Esophagus muscularis mucosa (tissue), 4 donors: ENCODE measurements at places on chromosomes 1 and 21.

- no peak for DNase-seq
Observed at GRCh38 chr1:154502066-154502743, at the start of the genes SHE and TDRD10. Gene SHE (minus strand): TSS chr1:154502412. CDS start chr1:154502026, 386 bp downstream. Gene TDRD10 (plus strand): TSS chr1:154502219. CDS start chr1:154506904, 4,685 bp downstream.

DNA sequence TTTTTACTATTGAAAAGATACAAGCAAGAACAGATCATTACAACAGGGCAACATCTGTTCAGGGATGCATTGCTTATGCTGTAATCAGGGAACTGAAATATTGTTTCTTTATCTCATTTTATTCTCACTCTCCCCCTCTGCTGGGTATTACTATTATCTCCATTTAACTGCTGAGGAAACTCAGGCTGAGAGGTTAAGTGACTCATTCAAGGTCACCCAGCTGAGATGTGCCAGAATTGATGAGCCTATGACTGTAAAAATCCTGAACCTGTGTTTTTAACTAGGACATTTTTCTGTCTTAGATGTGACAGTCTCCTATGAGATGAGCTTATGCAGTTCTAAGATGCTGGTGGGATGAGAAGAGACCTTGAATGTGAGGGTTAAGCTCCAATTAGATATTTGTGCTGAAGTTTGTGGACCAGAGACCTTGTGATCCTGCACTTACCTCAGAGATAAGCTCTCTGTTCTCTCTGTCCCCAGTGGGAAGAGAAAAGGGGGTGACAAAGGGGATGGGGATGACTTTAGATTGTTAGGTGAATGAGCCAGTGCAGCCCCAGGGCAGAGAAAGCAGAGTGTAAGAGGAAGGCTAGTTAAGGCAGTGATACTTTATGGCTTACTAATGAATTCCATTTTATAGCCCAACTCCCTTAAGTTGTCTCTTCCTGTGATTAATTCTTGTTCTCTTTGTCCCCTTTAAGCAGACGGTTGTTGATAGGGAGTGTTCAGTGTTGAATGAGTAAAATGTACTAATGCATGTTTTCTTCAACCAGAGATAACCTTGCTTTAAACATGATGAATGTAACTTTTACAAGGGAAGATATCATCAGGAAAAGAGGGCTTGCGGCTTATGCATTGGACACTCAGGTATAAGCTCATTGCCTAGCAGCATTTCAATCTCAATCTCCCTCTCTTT is 111.4 kb downstream of the HLX start:
- no peak for DNase-seq

- no peak for DNase-seq
Observed at GRCh38 chr1:221164951-221165838, 286.0 kb downstream of the HLX start.

DNA sequence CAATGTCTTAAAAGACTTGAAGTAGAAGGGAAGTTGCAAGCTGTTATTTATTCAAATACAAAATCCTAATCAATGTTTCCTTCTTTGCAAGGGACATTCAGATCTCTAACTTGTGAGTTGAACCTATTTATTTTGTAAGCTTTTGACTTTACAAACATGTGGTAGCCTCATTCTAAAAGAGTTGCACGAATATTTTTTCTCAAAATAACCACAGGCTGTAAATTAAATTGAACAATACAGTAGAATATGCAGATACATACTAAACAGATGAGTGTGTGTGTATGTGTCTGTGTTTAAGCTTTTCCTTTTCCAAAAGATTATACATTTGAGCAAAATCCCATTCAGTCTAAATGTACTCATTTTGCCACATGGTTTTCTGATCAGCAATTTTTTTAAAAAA is 4.8 kb upstream of the DYNLT5 start:
- no peak for DNase-seq

GRCh38 chr1:234855851-234856250 is 245.9 kb upstream of the IRF2BP2 start:
- no peak for DNase-seq

GRCh38 chr1:68113966-68114365 is 63.5 kb upstream of the DIRAS3 start:
- peak; percentile 89 for DNase-seq

DNA sequence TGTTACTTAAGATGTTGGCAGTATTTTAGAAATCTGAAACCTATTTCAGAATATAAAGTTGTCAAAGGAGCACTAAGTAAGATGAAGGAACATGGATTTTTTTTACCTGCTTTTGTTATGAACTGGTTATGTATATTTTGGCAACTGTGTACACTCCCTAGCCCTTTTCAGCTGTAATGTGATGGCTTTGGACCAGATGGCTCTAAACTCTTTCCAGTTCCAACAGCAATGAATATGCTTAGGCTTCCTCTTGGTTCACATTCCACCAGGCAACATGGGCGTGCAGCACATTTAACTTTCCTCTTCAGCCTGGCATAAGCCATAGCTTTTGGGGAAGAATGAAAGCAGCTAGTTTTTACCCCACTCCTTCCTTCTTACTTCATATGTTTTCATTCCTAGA is 95.6 kb upstream of the ADAMTS5 start:
- DNase-seq = no peak

GRCh38 chr1:2208309-2209239 is 14.0 kb upstream of the FAAP20 start:
- no peak for DNase-seq

DNA sequence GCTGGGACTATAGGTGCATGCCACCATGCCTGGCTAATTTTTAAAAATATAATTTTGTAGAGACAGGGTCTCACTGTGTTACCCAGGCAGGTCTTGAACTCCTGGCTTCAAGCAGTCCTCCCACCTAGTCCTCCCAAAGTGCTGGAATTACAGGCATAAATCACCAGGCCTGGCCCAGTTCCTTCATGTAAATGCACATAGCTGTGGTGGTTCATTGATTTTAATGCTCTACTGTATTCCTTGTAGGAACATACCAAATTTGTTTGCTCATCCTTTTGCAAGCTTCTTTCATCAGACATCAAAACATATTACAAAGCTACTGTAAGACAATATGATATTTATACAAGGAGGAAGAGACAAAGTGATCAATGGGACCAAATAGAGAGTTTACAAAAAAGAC is 237.5 kb upstream of the ESRRG start:
- DNase-seq = no peak

GRCh38 chr1:88698764-88699163 is 14.7 kb downstream of the PKN2 start:
- DNase-seq = no peak

GRCh38 chr1:244311784-244312532 is 139.8 kb downstream of the ADSS2 start:
- no peak for DNase-seq

DNA sequence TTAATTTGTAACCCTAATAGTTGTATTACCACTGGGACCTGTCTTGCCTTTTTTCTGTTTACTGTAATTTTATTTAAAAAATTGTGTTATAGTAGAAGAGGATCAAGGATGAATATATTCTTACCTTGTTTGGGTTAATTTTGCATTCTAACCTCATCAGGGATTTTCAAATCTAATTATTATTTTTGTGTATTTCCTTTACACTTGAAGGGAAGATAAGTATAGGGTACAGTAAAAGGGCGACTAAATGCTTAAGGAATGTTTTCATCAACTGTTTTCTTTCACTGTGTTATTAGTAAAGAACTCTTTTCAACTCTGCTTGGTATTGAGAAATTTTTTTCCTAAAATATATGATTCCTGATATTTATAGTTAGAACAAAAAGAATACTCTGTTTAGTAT is 33.3 kb downstream of the OSBPL9 start:
- no peak for DNase-seq

DNA sequence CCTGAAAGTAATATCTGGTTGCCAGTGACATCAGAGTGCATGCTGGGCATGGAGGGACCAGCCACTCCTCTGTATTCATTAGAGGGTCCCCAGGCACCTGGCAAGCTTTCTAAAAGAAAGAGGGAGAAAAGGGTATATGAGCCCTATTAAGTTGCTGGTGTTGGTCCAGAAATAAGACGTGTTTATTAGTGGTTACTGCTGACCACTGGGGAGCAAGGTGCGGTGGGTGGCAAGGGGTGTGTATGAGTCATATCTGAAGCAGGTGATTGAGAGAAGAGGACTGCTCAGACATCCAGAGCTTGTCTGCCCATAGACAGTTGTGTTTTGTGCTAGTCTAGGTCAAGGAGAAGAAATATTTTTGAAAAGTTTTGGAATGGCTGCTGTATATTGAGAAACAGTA is 298.1 kb downstream of the TM2D1 start:
- DNase-seq = no peak

- DNase-seq = no peak
Observed at GRCh38 chr21:36126208-36126565, 8.7 kb upstream of the CBR3 start.

DNA sequence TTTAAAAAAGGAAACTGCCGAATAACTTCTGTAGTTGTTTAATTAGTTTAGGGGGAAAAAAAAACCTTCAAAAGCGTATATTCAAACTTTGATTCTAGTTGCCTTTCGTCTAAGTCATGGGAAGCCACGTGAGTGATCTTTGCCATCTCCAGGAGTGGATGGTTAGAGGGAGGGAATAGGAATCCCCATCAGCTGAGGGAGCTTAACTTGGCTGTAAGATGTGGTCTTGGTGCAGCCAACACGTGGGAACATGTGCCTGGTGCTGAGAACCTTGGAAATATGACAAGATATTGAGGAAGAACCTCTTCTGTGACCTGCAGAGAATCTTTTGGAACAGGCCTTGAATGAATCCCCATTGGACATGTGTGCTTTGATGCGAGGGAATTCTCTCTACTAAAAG is 1.7 kb downstream of the BACE2 start:
- no peak for DNase-seq

- DNase-seq = no peak
Observed at GRCh38 chr1:155383406-155383805, 62.7 kb downstream of the RUSC1 start.

DNA sequence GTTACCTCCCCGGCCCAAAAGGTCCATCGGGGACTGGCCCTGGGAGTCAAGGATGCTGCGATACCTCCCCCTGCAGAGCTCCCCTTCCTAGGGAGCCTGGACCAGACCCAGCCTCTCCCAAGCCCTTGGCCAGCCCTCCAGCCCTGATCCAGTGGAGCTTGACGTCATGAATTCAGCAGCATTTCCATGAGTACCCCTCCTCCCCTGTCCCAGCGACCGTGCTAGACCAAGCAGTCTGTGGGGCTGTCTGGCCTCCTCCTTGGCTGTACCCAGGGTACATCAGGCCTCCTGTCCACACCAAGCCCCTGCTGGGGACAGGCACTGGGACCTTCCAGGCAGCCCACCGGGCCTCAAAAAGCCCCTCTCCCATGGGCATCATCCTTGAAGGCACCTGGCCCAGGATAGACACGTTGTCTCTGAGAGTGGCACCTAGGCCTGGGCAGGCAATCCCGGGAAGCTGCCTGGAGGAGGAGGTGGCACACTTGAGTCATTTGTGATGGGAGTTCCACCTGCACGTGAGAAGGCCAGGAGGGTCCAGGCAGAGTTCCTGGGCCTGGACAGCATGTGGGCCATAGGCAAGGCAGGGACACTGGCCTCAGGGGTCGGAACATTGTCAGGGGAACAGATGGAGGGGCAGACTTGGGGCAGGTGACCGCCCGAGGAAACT is 46.4 kb downstream of the WNT9A start:
- no peak for DNase-seq

GRCh38 chr1:41611932-41612450 is 127.5 kb upstream of the EDN2 start:
- DNase-seq = peak; percentile 62

GRCh38 chr1:153251562-153251961 is 7.9 kb upstream of the LORICRIN start:
- DNase-seq = no peak

DNA sequence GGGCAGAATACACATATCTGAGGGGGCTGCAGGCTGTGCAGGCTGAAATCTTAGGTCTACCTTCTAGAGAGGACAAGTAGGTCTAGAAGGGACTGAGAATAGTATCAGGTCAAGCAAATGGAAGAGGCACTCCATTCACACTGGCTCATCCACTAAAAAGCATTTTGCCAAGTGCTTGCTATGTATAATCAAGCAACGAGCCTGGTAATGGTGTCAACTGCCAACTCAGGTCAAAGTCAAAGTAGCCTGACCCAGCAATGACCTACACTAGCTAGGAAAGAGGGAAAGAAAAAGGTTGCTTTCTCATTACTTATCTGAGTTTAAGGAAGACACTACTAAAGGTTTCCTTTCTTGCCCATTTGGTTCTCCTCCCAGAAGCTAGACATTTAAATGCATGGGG is 10.8 kb downstream of the KCND3 start:
- no peak for DNase-seq

DNA sequence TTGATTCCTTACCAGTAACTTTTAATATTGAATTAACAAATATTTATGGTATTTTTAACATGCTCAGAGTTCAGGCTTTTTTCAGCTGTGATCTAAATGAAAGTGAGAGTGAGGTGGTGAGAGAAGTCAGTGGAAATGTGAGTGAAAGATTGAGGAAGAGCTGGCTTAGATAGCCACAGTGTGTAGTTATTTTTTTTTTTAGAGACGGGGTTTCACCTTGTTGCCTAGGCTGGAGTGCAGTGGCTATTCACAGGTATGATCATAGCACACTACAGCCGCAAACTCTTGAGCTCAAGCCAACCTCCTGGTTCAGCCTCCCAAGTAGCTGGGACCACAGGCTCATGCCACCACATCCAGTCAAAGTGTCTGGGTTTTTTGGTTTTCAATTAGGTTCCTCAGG is 10.9 kb downstream of the RNF11 start:
- DNase-seq = no peak

GRCh38 chr1:108703939-108704338 is 8.8 kb upstream of the FNDC7 start:
- no peak for DNase-seq

- DNase-seq = no peak
Observed at GRCh38 chr1:54424398-54424797, 18.2 kb upstream of the SSBP3 start.
